ENCODE measurements at places on chromosomes 2 and 18. TPM values are rescaled to one million over a fixed set of nuclear protein-coding genes. Genes with fewer than 3 reads are reported as not detected.

DNA sequence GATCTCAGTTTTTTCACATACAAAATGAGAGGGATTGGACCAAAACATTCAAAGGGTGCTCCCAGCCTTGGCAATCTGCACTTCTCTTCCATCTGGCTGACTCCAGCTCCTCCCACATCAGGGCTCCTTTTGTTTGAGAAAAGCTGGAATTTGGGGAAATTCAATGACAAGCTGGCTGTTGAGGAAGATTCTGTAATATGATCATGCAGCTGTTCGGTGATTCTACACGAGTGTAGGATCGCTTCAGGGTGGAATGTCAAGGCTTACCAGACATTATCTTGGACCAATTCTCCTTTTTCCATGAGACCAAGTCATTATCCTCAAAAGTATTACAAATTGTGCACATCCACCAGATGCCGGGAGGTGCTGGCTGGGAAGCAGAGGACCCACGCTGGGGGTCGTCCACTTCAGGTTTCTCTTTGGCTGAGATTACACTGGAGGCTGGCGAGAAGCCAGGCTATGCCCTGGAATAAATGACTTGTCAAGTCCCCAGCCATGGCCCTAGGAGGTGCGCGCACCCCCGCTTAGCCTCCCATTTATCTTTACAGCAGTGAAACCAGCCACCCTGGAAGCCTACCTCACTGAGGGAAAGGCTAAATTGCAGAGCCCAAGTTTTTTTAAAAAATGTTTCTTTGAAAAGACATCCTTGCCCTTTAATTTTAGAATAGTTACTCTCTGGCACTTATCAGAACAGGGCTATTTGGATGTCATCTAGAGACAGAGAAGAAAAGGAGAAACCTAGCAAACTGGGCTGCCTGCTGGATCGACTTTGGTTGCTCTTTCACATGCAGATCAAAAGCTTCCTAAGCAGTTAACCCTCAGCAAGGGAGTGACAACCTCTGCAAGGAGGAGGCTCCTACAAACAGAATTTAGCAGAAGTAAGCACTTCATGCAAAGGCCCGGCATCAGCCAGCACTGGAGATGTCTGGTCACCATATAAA, 42.5 kb upstream of the LCLAT1 start:
- DNase-seq = no peak

GRCh38 chr2:25494616-25495015, 152.9 kb upstream of the DNMT3A start:
- no peak for DNase-seq

DNA sequence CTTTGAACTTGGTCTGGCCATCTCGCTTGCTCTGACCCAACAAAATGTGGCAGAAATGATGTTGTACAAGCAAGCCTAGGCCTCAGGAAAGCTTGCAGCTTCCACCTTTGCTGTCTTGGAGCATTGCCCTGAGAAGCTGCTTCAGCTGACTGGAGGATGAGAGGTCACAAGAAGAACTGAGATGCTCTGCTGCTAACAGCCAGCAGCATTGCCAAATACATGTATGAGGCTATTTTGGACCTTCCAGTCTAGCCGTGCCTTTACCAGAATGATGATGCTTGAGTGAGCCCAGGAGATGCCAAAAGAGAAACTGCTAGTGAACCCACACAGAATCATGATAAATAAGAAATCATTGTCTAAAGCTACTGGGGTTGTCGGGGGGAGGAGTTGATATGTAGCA, 13.2 kb upstream of the ITGAV start:
- no peak for DNase-seq

GRCh38 chr2:239028253-239028619, 180.4 kb downstream of the TWIST2 start:
- DNase-seq = no peak

- no peak for DNase-seq
Observed at GRCh38 chr2:202072737-202073401, at the start of gene KIAA2012. TSS of gene KIAA2012 (plus strand) at chr2:202073255. CDS start at chr2:202073628, 373 bp downstream.

DNA sequence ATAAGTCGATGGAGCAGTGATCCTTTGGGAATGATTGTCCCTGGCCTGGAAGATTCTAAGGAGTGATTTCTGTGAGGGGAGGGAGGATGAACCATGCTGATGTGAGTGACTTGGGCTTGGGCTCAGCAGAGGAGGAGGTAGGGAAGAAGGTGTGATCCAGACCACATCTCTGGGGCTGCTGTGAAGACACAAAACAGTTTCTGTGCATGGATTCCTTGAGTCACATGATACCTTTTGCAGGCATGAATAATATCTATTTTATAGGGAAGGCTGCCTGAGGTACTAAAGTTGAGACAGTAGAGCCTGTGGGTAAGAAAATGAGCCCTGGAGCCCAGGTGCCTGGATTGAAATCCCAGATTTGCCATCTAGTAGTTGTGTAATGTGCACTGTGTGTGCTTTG, 29.8 kb downstream of the SLC1A4 start:
- no peak for DNase-seq

DNA sequence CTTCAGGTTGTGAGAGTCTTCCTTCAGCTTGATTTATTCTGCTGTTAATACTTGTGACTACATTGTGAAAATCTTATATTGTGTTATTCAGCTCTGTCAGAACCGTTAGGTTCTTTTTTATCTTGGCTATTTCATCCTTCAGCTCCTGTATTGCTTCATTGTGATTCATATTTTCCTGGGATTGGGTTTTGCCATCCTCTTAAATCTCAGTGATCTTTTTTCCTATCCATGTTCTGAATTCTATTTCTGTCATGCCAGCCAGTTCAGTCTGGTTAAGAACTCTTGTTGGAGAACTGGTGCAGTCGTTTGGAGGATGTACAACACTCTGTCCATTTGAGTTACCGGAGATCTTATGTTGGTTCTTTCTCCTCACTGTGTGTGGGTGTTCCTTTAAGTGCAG, 19.1 kb downstream of the MSTN start:
- no peak for DNase-seq

DNA sequence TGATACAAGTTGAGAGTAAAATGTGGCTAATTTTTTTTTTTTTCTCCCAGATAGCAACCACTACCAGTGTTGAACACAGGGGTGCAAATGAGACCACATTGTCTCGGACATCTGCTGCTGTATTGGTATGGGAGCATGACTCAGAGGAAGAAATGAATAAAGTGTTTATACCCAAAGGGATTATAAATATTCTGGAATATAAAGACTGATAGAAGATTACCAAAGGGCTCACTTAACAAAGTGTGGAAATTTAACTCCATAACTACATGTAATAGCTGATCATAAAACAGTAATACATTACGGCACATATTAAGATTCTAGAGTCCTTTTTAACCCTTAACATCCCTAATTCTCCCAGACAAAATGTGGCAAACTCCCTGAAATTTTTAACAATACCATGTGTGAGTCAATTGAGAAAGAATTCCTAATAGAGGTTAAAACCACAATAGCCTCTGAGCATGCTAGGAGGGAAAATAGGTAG, 1023.0 kb upstream of the ACVR2A start:
- DNase-seq = no peak

- no peak for DNase-seq
Observed at GRCh38 chr2:70896765-70897202, 38.9 kb upstream of the ATP6V1B1 start.

TUBA4A gene
- 122 TPM for total RNA-seq

SP5 gene
- 1.7 TPM for total RNA-seq
